ENCODE measurements at places on chromosomes 13 and 19.
A peak's percentile ranks its signal among the peaks of the same experiment; 100 is the strongest.

GRCh38 chr19:49361438-49362047 is 673 bp downstream of the TEAD2 start:
- no peak for DNase-seq

DNA sequence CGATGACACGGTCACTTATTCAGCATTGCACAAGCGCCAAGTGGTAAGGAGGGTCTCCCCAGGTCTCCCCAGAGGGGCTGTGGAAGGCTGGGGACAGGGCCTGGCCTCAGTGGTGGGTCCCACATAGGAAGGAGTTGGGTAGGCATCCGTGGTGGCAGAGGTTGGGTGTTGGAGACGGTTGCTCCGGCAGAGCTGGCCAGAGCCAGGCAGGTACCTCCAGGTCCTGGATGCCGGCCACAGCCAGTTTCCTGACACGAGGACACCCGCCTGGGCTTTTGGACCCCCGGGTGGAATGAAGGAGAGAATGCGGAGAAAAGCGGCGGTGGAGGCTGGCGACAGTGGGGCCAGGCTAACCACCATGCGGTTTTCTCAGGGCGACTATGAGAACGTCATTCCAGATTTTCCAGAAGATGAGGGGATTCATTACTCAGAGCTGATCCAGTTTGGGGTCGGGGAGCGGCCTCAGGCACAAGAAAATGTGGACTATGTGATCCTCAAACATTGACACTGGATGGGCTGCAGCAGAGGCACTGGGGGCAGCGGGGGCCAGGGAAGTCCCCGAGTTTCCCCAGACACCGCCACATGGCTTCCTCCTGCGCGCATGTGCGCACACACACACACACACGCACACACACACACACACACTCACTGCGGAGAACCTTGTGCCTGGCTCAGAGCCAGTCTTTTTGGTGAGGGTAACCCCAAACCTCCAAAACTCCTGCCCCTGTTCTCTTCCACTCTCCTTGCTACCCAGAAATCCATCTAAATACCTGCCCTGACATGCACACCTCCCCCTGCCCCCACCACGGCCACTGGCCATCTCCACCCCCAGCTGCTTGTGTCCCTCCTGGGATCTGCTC is 1.3 kb upstream of the FFAR1 start:
- DNase-seq, result no peak

DNA sequence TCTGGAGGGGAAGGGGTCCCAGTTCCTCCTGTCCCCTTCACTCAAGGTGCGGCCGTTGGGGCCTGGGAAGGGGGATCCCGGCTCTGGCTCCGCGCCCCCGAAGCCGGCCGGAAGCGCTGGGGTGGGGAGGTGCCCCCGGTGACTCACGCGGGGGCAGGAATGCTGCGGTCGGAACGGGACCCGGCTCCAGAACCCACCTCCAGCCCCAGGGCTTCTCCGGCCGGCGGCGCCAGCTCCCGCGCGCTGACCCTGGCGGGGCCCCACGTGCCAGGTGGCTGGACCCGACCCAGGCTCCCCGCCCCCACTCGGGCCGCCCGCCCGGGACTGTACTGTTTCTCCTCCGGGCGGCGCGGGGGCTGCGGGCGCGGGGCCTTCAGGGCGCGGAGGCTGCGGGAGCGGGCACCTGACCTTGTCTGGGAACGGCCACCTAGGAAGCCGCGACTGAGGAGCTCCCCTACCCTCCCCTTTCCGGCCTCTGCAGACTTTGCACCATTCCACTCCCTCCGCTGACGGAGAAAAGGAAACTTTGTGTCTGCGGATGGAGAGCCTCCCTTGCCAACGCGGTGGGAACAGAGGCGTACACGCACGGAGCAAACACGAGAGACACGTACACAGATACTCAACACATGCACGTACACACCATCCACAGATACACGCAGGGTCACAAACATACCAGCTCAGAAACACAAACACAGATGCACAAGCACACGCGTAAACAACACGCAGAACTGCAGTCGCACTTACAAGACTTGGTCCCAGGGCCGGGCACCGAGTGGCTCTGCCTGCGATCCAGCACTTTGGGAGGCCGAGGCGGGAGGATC is 7.2 kb downstream of the AXL start:
- no peak for DNase-seq

- DNase-seq, result no peak
Observed at GRCh38 chr19:5916181-5916708, 2.2 kb downstream of the CAPS start.

GRCh38 chr13:49419276-49419675 is 24.6 kb downstream of the CAB39L start:
- no peak for DNase-seq

DNA sequence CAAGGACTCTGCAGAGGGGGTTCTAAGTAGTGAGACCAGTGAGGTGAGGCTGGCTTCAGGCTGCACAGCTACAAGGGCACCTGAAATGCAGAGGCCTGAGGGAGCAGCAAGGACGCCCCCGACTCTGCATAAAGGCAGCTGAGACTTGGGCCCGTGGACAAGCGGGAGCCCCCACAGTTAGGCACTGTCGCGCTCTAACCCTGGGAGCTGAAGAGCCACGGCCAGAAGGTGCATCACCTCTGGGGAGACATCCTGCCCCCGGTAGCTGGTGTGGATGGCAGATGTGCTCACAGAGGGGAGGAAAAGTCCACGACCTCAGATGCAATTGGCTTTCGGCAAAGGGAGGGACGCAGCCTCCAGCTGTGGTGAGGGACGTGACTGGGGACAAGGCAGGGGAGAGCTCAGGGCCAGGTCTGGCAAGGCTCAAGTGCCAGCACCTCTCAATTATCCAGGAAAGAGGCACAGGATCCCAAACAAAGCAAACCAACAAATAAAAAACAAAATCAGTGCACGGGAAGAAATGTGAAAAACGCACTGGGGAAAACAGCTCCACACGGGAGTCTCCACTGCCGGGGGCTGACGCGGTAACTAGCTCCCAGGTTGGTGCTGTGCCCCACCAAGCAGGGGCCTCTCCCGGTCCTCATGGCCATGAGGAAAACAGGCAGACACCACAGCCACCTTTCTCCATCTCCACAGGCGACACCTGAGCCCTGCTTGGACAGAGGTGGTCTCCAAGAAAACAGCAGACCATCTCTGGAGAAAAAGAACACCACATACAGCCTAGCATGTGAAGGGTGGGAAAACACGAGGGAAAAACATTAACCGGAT is 23.0 kb upstream of the PLPP2 start:
- DNase-seq, result no peak

DNA sequence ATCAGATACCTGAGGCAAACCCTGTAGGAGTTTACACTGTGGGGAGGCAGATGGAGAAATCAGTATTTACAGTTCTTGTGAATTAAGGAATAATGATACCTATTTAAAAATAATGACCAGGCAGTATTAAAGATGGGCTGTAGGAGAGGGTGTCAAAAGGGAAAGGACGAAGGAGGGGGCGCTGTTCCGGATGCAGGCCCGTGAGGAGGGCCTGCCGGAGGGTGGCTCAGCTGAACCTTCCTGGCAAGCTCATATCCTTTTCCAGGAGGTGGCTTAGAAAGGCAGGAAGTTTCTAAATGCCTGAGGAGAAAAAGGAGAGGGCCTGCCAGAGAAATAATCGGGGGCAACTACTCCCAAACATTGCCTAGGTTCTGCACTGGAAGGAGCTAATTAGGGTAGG is 46.6 kb downstream of the MBNL2 start:
- no peak for DNase-seq

DNA sequence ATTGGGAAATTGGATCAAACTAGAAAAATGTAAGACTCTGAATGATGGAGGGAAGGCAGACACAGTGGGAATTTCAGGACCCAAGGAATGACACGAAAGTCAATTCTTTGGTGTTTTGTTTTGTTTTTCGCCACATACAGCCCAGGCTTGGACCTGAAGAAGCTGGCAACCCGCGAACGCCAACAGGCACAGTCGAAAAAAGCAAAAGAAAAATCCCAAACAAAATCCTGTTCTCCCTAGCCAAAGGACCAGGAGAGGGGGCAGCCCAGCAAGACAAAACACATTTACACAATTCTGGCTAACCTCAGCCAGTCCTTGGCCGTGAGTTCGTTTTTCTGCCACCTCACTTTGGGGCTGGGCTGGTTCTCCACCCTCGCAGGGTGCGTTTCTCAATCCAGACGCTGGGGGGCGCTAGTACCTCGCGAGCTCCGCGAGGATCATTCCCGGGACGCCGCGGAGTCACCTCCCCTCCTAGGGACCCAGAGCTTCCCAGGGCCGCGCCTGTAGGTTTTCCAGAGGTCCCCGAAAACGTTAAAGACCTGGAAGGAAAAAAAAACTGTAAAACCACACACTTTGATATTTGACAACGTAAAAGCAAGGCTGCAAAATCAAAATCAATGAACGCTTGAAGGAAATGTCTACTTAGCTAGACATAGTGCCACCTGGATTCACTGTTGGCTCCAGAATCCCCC is 34.9 kb upstream of the TPM4 start:
- DNase-seq, result peak; percentile 5

DNA sequence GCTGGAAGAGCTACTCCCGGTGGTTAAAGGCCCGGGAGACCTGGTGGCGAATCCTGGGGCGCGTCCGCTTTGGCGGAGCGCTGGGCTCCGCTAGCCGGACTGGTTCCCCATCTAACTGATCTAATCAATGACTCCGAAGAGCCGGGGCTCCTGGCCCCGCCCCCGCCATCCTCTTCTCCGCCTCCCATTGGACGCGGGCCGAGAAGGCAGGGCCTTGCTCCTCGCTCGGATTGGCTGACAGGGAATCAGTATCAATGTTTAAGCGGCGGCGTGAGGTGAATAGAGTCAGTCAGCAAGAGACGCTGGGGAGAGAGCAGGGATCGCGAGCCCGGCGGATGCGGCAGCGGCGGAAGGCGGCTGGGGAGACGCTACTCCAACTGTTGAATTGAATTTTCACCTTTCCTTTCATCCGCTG is 1.7 kb upstream of the PCDH17 start:
- peak; percentile 29 for DNase-seq

- DNase-seq, result no peak
Observed at GRCh38 chr19:32220951-32221350, 124.5 kb upstream of the ZNF507 start.

- no peak for DNase-seq
Observed at GRCh38 chr13:72932250-72932649, 126.6 kb upstream of the KLF5 start.

DNA sequence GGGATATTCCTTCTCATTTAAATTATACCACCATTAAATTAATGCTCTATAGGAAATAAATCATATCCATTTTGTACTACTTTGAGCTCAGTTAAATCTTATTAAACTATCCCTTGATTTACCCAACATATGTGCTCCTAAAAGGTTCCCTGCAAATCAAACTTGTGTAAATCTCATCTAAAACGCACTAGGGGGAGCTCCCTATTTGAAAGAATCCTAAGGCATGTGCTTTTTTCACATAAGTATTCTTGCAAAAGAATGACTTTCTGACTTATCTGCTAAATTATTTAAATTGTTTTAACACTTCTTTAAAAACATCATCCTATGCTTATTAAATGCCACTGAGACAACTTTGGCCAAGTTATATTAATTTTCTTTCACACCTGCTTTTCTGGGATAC is 7.9 kb downstream of the INTS6 start:
- DNase-seq, result no peak

- DNase-seq, result no peak
Observed at GRCh38 chr19:55389386-55390317, 3.9 kb downstream of the RPL28 start.

DNA sequence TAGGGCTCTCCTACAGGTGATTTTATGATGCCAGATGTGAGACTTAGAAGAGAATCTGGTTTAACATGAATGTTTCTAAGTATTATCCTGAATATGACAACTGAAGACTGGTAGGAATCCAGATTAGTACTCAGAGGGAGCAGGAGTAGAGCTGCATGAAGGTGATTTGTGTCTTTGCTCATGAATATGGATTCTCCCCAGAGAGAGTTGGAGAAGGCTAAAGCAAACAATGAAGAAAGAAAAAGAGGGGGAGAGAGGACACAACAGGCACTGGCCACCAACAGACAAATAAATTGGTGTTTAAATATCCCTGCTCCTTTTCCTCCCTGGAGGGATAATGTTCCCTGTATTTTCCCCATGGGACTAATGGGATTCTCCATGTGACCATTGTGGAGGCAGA is 427.0 kb upstream of the KLF12 start:
- no peak for DNase-seq

DNA sequence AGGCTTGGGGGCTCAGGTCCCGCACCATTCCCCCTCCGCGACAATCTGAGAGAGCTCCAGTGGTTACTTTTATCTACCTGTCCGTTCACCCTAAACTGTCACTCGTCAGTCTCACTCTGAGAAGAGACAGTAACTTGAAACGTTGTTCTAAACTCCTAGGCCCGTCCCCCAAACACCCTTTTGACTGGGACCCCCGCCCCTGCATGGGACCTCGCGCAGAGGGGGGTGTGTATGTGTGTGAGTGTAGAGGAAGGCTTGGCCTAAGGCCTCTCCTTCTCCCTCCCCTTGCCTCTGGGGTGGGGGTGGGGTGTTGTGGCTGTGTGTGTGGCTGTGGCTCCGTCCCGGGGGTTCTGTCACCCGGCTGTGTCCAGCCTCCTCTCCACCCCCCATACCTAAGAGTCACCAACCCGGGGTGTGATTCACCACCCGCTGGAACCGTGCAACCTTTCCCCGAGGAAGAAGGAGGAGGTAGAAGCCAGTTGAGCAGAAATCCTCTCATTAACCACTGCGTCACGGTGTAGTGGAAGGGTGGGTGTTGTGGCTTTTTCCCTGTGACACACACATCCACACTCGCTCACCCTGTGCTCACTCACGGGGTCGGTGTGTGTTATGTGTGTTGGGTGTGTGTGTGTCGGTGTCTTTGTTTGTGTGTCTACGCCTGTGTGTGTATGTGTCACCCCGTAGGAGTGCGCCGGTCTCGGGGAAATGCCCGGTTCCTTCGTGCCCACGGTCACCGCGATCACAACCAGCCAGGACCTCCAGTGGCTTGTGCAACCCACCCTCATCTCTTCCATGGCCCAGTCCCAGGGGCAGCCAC is 2.4 kb downstream of the FOSB start:
- DNase-seq, result no peak

GRCh38 chr19:10228920-10229319 is 2.2 kb downstream of the S1PR2 start:
- DNase-seq, result no peak

DNA sequence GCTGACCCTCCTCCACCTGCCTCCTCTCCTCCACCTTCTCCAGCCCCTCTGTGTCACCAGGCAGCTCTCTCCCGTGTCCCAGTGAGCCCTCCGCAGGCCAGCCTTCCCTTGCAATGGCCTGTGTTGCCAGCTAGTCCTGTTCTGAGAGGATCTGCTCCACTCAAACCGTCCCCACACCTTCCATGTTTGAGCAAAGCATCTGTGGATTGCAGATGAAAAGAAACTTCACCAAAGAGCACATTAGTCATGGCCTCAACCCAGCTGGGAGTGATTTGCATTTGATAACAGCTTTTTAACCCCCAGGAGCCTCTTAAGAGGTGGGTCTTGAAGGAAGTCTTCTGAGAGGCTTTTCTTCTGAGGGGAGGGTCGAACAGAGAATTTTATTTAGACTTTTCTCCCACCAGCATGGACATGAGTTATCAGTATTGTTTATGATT is 72.8 kb downstream of the COL4A2 start:
- DNase-seq, result no peak

- no peak for DNase-seq
Observed at GRCh38 chr13:60583196-60583888, 186.3 kb downstream of the TDRD3 start.
